DMS53 (cell line): ENCODE measurements at places on chromosomes 3 and 15.

DNA sequence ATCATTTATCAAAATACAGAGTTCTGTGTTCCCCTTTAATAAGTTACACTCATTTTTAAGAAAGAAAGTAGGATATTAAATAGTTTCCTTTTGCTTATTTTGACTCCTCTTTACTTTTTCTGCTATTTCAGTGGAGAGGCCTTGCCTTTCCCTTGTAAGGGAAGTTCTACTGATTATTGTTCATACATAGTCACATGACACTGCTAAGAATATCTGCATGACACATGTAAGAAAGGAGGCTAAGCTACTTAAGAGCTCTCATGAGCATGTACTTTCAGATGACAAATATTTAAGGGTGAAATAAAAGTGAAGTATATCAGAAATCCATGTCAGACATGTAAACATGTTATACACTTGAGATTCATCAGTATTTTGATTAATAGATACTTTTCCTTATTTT lies 39.0 kb downstream of the MYRIP start:
- no peak for DNase-seq

- no peak for DNase-seq
These were observed 14.4 kb downstream of the ATP10A start for GRCh38 chr15:25848784-25849156.

DNA sequence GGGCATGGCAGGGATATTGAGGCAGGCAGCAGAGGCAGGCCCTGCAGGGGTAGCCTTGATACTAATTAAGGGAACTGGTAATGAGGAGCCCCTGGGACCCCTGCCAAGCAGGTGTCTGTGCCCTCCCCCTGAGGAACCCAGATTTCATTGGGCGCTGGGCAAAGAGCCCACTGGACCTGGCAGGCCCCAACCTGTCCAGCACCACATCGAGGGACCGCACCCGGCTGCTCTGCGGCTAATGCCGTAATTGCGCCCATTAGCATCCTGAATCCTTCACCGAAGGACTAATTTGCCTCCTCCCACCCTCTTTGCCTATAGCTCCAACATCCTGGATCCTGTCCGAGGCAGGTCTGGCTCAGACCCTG lies 13.7 kb upstream of the SEMA3B start:
- no peak for DNase-seq

DNA sequence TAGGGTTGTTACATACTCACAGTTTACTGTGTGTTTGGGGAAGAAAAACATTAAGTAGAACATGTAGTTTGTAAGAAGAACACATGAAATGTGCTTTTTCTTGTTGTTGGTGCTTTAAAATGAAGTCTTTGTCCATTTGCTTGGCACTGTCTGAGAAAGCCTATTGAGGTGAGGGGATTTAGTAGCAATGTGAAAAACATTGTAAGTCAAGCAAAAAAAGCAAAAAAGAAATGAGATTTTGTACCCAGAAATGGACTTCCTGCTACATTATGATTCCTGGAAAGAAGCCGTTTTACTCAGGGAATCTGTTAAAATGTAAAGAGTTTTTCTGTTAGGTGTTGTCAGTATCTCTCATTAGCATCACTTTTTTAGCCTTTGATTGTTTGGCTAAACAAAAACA lies 59.9 kb downstream of the KAT2B start:
- DNase-seq = no peak

DNA sequence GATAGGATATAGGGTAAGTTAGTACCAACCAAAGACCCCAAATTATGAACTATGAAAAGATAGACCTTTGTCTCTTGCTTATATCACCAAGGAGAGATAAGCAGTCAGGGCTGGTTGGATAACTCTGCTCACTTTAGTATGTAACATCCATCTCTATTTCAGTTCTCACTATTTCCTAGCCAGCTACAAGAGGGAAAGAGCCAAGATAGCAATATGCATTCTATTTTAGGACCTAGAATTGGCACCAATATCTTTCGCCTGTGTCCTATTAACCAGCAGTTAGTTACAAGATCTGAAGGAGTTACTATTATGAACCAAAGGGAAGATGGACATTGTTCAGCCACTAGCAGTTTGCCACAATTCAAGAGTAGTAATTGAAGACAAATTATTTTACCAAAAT lies 457.5 kb downstream of the NSUN3 start:
- DNase-seq = no peak

DNA sequence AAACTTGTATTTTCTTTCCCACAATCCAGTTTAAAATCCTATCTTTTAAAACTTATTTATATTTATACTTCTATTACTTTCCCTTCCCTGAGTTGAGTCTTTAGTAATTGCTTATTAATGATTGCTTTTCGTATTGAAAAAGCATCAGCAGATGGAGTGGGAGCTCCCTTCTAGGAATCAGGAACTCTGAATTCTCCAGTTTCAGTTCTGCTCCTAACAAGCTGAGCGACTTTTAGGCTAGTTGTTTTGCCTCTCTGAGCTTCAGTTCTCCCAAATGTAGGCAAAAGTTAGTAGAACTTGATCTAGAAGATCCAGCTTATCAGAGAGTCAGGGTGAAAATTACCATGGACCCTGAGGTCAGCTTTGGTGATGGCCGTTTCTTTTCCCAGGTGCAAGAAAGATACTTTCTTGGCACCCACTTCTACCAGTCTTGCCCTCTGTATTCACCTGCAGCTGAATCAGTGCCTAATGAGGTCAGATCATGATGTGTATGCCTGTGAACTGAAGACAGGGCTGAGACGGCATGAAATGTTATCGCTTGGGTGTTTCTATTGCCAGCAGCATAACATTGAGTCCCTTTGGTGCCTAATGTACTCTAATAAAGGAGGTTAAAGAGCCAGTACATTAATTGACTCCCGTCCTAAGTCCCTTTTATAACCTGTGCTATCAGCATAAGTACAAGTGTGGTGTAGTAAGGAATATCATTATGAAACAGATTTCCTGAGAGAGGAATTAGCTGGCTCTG lies 194.5 kb upstream of the TBC1D5 start:
- DNase-seq = no peak

GRCh38 chr3:156252656-156253055 lies 132.3 kb downstream of the KCNAB1 start:
- DNase-seq = no peak

GRCh38 chr15:31339558-31339895 lies 12.9 kb downstream of the KLF13 start:
- DNase-seq = no peak

DNA sequence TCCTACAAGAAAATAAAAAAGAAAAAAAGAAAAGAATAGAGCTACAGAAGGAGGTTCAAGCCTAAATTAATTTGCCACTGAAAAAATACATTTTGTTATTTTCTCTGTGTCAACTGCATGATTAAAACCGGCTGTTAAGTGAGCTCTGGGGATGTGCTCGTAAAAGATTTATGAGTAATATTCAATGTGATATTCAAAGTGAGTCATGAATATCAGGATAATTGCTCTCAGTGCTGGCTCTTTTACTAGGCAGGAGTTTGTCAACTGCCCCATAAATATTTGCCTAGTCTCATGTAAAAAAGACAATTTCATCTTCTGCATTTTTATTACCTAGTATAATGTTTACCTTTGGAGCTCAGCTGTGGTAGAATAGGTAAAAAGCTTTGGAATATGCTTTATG lies 78.9 kb downstream of the CDIN1 start:
- DNase-seq = no peak

GRCh38 chr3:38154033-38154494 lies 11.3 kb upstream of the OXSR1 start:
- peak; percentile 19 for DNase-seq

GRCh38 chr3:48415251-48415953 lies 14.5 kb downstream of the PLXNB1 start:
- DNase-seq = no peak

GRCh38 chr3:16255326-16255725 lies 9.4 kb downstream of the DPH3 start:
- DNase-seq = no peak

GRCh38 chr3:141476033-141476432 lies 10.8 kb upstream of the RASA2 start:
- DNase-seq = no peak

GRCh38 chr3:183114384-183115178 lies 15.3 kb upstream of the MCCC1 start:
- peak; percentile 55 for DNase-seq

DNA sequence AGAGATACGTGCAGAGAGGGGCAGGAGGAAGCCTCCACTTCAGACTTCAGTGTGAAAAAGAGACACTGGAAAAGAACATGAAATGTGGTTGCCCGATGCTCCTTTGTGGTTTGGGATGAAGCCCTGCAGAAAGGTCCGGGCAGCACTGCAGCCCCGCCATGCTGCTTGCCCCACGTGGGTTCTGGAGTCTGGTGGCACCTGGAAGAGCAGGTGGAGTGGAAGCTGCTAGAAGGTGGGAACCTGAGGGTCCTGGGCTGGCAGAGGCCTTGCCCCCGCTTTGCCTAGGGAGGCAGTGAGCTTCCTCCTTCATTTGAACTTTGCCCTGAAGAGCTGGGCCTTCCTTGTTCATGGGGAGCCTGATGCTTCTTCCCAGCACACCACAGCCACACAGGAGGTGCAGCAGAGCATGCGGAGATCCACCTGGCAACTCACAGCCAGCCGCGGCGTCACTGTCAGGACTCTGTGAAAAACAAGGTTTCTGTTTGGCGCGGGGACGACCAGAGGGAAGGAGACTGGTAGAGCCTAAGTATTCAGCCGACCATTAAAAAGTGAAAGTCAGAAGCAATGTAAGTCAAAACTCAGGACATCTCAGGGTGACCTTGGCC lies 59.0 kb downstream of the APBA2 start:
- DNase-seq = no peak

DNA sequence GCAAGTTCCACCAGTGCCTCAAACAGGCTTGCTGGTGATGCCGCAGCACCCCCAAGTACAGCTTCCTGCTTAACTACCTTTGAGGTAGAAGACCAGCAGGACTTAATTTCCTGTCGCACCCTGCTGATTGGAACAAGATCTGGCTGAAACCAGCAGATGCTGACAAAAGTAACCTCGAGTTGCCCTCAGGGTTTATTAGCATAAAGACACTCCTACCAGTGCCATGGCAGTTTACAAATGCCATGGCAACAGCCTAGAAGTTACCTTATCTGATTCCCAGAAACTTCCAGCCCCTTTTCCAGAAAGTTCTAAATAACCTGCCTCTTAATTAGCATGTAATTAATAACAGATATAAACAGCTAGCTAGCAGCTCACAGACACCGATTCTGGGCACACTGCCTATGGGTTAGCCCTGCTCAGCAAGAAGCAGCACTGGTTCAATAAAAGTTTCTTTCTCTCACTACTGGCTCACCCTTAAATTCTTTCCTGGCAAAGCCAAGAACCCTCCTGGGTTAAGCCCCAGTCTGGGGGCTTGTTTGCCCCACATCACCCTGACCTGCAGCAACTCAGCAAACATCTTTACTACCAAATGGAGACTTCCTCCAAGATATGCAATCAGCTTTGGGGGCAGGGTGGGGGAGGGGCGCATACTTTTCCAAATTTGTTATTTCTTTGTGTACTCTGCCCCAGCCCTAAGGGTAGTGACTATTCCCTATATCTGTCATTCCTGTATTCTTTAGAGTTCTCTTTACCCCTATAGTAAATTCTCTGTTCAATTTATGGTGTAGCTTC lies 54.2 kb downstream of the MAP4 start:
- DNase-seq = no peak

DNA sequence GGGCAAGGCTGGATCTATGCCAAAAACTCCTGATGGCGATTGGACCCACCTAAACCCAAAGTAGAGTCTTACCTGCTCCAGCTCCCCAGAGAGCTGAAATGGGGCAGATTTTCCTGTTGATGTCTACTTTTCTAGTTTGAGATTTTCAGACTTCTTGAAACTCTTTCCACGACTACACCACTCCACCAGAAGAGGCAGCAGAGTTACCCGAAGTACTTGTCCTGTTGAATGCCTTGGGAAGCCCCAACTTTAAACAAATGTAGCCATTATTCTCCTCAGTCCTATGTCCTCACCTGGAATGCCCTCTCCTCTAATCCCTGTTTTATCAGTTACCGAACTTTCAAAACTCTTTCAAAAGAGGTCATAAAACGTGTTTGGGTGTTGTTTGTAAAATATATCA lies 843.8 kb downstream of the VGLL3 start:
- peak; percentile 1 for DNase-seq

- DNase-seq = no peak
These were observed 34.1 kb upstream of the RASGRP1 start for GRCh38 chr15:38598749-38599148.

GRCh38 chr3:36911990-36912804 lies 32.7 kb downstream of the TRANK1 start:
- DNase-seq = peak; percentile 70

DNA sequence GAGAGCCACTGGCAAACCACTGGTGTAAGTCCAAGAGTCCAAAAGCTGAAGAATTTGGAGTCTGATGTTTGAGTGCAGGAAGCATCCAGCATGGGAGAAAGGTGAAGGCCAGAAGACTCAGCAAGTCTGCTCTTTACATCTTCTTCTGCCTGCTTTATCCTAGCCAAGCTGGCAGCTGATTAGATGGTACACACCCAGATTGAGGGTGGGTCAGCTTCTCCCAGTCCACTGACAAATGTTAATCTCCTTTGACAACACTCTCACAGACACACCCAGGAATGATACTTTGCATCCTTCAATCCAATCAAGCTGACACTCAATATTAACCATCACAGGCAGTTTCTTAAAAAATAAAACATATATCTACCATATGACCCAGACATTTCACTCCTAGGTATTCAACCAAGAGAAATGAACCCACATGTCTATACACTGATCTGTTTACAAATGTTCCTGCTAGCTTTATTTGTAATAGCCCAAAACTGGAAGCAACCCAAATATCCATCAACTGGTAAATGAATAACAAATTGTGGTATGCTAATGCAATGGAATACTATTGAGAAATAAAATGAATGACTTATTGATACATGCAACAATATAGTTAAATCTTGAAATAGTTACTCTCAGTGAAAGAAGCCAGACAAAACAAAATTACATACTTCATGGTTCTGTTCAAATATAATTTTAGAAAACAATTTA lies 373.8 kb downstream of the ZNF385D start:
- no peak for DNase-seq

GRCh38 chr15:95610945-95611344 lies 719.6 kb upstream of the NR2F2 start:
- no peak for DNase-seq

DNA sequence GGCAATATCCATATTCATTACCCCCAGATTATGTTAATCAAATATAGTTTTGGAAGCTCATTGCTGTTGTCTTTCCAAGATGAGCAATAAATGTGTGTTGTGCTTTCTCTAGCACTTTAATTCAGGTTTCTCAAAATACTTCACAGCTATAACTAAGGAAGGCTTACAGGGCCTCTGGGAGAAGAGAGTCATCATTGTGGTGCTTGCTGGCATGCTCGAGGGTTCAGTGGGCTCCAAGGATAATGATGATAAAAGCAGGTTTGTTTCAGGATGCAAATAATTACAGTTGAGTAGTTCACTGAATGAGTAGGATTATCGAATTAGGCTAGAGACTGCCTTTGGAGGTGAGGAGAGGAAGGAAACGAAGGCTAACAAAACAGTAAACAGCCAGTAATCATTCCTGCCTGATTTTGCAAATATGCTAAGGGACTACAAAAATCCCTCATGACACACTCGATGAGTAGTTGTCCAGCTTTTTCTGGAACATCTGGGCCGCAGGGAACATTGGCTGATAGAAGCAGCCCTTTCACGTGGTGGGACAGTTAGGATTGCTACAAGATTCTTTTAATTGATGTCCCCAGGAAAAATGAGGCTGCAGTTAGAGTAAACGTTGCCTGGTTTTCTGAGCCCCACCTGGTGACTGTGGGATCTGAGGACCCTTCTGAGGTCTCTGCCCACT lies 54.1 kb downstream of the SLC7A14 start:
- DNase-seq = no peak

- DNase-seq = peak; percentile 62
These were observed 33.5 kb downstream of the PRR23E start for GRCh38 chr3:127226457-127226856.

- no peak for DNase-seq
These were observed 81.9 kb upstream of the ADPGK start for GRCh38 chr15:72865486-72865885.

- DNase-seq = peak; percentile 25
These were observed 240.0 kb downstream of the MBNL1 start for GRCh38 chr3:152508705-152509104.
